Pancreas (tissue), 10 donors: ENCODE measurements at places on chromosomes 3 and 15. TPM values are rescaled to one million over a fixed set of nuclear protein-coding genes. Genes with fewer than 3 reads are reported as not detected.

CGGBP1 gene
- 32.1 TPM for polyA plus RNA-seq

GRCh38 chr3:124316034-124316287 lies 324.0 kb upstream of the ROPN1 start:
- no peak for DNase-seq

GRCh38 chr15:58015565-58015964 lies 49.9 kb downstream of the ALDH1A2 start:
- no peak for DNase-seq

DNA sequence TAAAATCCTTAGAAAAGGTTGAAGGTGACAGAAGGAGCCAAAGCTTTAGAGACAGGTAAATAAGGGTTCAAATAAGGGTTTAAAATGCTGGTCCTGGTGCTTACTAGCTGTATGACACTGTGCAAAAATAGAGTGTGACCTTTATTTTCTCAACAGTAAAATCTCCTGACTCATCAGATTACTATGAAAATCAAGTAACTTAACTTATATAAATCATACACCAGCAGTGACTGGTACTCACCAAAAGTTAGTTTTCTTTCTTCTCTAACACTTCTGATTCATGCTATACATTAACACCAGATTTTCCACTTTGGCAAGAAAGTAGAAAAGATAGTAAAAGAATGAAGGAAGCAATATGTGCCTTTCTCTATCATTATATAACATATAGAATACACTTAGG lies 205.9 kb upstream of the GBE1 start:
- no peak for DNase-seq

DNA sequence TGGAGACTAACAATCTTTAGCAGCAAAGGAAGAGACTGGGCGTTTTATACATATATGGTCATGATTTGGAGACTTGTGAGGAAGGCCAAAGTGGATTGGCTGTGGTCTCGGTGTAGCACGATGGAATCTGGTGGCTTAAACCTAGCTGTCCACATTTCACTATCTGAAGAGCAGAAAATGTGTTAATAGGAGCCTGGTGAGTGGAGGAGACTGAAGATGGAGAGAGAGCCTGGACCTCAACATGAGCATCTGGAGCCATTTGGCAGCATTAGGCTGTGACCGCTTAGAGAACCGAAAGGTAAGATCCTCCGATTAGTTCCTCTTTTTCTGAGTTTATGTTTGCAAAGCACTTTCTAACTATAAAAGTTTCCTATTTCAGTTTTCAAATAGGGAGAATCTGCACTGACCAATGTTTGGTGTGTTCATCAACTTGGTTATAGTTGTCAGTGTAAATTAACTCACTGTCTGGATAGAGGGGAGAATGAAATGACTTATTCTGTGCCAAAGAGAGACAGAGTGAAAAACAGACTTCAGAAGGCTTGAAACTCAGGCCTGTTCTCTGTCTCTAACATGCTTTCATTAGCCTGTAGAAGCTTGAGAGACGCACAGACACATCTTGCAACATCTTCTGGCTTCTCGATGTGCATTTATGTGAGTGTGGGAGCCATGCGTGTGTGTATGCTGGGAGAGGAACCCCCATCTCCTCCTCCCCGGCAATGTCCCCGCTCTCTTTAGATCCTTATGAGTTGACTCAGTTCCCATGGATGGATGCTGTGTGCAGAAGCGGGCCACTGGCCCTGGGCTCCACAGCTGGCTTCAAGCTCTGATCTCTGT lies 244.7 kb upstream of the TBL1XR1 start:
- no peak for DNase-seq

- no peak for DNase-seq
Measured at GRCh38 chr15:39594446-39595337, 13.8 kb downstream of the THBS1 start.
